ENCODE measurements at places on chromosomes 6 and 20. TPM values are rescaled to one million over a fixed set of nuclear protein-coding genes. Genes with fewer than 3 reads are reported as not detected.

The SCUBE3 gene
- 0.15 TPM for polyA plus RNA-seq

DNA sequence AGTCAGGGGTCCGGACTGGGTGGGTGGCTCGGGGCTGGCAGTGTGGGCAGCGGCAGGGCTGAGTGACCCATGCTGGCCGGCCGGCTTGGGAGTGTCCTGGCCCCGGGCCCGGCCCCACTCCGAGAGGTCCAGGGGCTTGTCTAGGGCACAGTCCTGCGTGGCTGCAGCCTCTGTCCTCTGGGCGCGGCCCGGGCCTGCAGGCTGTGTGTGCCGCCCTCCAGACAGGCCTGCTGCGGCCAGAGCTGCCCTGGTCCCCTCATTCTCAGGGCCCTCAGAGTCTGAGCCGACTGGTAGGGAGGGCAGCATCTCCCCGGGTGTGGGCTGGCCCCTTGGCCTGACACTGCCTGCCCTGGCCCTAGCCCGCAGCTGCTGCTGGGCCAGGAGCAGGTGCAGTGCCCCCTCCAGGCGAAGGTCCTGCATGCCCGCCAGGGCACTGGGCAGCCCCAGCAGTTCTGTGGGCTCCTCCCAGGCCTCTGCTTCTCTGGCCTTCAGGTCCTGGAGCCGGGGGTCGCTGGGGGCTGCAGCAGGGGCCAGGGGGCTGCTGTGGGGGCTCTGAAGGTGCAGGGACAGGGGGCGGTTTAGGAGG lies 6.9 kb upstream of the CABLES2 start:
- H3K4me1 ChIP-seq: peaks cover 13% of the 10 kb centered on the region
- H3K27me3 ChIP-seq: no peaks in the 10 kb centered on the region
- H3K4me3 ChIP-seq: no peak overlapping the region
- no peaks in the 10 kb centered on the region for H3K36me3 ChIP-seq

The GNRH2 gene
- not detected for polyA plus RNA-seq

DNA sequence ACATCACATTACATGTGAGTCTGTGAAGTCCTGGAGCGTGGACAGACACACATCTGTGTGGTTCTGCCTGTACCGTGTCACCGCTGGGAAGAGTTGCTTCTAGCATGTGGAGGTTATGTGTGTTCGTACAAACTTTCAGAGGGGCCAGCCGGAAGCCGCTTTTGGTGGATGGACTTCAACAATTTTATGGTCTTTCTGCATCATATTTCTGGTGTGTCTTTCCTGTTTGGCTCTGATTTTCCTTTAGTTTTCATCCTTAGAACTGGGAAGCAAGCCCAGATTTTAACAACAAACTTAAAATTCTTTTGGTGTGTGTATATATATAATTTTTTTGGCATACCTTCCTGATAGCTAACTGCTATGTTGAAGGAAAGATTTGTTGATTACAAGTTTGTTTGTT lies 71.2 kb downstream of the TIAM2 start:
- H3K4me1 ChIP-seq: no peaks in the 10 kb centered on the region
- H3K27me3 ChIP-seq: no peaks in the 10 kb centered on the region
- no peaks in the 10 kb centered on the region for H3K36me3 ChIP-seq
- DNase-seq: no peak
- H3K27ac ChIP-seq: no peak overlapping the region

The KHDC3L gene
- polyA plus RNA-seq: not detected

The AIF1 gene
- 16.2 TPM for polyA plus RNA-seq

DNA sequence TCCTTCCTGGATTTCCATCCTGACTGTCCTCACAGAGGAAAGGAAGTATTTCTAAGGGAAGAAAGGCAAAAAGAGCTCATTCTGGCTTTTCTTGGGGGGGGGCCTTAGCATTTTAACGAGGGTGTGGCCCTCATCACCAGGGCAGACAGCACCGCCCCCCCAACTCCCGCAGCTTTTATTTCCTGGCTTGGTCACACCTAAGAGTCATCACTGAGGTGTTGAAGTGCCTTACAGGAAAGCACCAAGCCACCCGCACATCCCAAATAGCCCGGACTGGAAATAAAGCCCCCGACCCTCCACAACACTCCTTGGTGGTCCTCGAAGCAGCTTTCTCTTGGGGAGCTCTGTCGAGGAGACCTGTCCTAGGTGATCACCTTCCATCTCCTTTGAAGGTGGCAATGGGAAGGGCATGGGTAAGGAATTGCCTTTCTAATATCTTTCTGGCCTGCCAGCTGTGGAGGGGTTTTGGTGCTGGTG lies 1.3 kb downstream of the PTK7 start:
- no peak overlapping the region for H3K27ac ChIP-seq
- H3K36me3 ChIP-seq: no peaks in the 10 kb centered on the region
- H3K4me3 ChIP-seq: peak overlapping the region; percentile 61
- no peak for DNase-seq
- H3K4me1 ChIP-seq: no peaks in the 10 kb centered on the region

DNA sequence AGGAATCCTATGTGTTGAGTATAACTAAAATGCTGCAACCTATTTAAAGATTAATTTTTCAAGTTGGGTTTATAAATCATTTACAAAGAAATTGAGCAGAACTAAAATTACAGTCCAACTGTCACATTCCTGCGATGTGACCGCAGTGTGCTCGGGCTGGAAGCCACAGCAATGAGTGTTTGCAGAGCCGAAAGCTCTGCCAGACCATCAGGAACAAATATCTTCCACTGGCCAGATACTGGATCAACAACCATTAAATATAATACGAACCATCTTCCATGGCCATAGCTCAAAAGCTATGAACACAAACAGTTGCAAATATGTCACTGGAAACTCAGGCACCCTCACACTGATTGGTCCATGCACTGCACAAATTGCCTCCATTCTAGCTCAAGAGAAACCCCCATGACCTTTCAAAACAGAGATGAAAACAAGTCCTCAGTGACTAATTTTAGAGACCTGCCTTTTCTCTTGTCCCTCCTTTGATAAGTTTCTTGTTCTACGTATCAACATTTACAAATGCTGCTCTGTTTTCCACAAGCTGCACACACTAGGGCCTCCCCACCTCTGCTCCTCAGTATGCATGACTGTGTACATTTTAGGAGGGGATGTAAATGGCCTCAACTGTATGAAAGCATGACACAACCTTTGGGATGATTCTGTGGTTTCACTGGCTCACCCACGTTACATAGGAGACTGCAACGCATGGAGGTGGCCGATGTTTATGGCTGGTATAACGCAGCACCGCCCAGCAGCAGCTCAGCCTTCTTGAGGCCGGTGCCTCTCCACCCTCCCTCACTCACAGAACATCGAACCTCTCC lies 171.7 kb downstream of the WDR27 start:
- peak overlapping the region; percentile 16 for H3K27ac ChIP-seq
- H3K36me3 ChIP-seq: no peaks in the 10 kb centered on the region
- no peak for DNase-seq
- H3K4me3 ChIP-seq: no peak overlapping the region
- H3K4me1 ChIP-seq: no peaks in the 10 kb centered on the region

The SLCO4A1 gene
- 15.9 TPM for polyA plus RNA-seq

GRCh38 chr6:20657274-20657800 lies 123.1 kb downstream of the CDKAL1 start:
- H3K4me1 ChIP-seq: no peaks in the 10 kb centered on the region
- H3K36me3 ChIP-seq: no peaks in the 10 kb centered on the region
- no peak overlapping the region for H3K27ac ChIP-seq
- no peaks in the 10 kb centered on the region for H3K27me3 ChIP-seq
- no peak overlapping the region for H3K4me3 ChIP-seq

The LHFPL5 gene
- polyA plus RNA-seq: 2.0 TPM

All from pancreas (tissue), 10 donors.